ENCODE measurements at places on chromosomes 7 and 10.
A peak's percentile ranks its signal among the peaks of the same experiment; 100 is the strongest.

DNA sequence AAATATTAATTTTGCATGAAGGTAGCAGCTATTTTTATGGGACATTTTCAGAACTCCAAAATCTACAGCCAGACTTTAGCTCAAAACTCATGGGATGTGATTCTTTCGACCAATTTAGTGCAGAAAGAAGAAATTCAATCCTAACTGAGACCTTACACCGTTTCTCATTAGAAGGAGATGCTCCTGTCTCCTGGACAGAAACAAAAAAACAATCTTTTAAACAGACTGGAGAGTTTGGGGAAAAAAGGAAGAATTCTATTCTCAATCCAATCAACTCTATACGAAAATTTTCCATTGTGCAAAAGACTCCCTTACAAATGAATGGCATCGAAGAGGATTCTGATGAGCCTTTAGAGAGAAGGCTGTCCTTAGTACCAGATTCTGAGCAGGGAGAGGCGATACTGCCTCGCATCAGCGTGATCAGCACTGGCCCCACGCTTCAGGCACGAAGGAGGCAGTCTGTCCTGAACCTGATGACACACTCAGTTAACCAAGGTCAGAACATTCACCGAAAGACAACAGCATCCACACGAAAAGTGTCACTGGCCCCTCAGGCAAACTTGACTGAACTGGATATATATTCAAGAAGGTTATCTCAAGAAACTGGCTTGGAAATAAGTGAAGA is 112.3 kb downstream of the CFTR start:
- no peak for DNase-seq

DNA sequence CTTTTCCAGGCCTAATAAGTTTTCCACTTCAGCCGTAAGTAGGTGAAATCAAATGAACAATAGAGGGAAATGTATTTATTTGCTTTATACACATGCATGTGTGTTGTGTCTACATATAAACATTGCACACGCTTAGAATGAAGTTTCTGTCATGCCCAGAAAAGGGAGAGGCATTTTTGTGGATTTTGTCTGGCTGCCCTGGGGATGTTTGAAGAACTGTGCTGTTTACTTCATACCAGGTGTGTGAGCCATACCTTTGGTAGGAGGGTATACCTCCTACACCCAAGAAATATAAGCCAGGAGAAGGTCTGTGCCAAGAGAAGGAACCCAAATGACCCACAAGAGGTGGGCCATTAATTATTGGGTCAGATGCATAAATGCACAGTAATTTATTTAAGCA is 12.8 kb downstream of the GATAD1 start:
- no peak for DNase-seq

- no peak for DNase-seq
These were observed 237.3 kb downstream of the NSUN6 start for GRCh38 chr10:18414061-18414460.

DNA sequence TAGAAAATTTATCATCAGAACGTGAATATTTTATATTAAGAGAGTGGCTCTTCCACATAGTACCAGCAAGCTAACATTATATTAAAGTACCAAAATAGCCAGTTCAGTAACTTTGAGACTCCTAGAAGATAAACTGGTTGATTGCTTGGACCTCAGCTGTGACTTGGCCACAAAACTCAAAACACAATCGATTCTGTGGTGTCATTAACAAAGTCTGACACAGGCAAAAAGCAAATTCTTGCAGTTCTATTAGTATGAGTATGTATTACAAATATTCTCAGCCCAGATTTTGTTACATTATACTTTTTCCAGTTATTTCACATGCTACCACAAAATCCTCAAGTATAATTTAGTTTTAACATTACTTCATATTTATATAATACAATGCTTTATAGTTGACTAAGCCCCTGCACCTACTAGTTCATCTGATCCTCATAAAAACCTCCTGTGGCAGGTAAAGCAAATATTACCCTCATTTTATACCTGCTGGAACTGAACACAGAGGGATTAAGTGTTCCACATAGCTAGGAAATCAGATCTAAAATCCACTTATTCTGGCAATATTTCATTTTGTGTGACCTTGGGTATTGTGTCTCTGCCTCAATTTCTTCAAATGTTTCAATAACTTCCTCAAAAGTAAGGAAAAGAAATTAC is 279.9 kb upstream of the MKLN1 start:
- no peak for DNase-seq

DNA sequence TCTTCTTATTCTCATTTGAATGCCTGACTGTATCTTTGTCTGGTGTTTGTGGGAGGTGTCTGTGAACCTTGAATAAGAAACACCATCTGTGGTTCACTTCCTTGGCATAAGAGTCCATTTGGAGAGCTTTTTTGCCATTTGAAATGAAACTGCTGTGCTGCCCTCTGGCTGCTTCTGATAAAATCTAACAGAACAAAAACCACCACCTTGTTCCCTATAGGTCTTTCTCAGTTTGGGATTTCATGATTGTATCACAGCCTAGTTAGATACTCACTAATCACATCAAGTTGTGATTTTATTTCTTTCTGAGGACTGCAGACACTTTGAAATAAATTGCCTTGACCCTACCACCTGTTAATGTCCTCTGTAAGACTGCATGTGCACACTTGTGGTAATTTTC is 102.7 kb upstream of the FAM13C start:
- peak; percentile 19 for DNase-seq

- DNase-seq = peak; percentile 22
These were observed 200.6 kb downstream of the CHCHD3 start for GRCh38 chr7:132881317-132881716.

DNA sequence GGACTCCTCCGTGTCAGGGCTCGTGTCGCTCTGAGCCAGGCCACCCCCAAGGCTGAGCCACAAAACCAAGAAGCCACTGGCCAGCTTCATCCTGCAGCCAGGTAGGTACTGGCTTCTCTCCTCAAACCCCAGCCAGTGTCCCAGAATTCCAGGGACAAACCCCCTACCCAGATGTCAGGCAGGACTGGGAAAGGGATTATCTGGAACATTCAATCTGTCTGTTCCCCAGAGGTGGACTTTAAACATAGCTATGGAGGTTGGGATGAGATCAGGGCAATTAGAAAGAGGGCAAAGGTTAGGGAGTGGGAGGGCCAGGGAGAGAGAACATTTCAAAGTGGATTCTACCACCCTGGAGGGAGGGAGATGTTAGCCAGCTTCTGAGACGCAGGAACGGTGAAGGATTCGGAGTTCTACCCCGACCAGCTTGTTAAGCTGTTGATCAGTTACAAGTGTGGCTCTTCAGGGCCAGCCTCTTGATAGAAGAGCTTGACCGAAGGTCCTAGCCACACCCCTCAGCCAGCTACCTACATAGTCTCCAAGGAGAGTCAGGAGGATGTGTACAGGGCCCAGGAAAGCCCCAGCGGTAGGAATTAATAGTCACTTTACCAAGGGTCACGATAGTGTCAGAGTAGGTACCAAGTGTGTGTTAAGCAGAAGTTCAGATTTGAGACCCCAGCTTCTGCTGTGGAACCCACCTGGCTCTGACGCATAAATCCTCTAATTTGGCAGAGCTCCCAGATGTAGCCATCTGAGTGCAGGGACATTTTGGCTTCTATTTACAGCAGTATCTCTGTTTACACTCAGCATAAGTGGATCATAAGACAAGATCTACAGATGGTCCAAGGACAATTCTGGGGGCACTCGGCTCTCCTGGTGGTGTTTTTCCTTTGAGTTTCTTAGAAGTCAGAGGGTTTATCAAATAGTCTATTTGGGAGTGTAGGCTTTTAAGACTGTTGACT is at the start of gene PLA2G12B:
Gene PLA2G12B (minus strand): TSS at position 211 of the 959 bp plus-strand sequence. CDS start 121 bp downstream, at position 90.
- DNase-seq = peak; percentile 66

DNA sequence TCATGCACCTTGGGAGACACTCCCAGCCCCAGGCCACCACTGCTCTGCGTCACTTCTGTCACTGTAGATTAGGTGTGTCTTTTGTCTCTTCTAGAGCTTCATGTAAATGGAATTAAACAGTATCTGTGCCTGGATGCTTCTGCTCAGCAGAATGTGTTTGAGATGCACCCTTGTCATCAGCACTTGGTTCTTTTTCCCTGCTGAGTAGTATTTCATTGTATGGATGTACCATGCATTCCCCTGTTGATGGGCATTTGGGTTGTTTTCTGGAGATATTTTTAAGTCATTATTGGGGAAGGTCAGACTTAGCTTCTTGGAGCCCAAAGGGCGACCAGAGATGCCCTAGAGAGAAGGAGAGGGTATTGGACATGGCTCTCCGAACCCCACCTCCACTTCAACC is 124.3 kb upstream of the MACROH2A2 start:
- DNase-seq = no peak

- peak; percentile 71 for DNase-seq
These were observed at the start of gene CHN2 for GRCh38 chr7:29194594-29195427. Gene CHN2 (plus strand): TSS chr7:29194775.

DNA sequence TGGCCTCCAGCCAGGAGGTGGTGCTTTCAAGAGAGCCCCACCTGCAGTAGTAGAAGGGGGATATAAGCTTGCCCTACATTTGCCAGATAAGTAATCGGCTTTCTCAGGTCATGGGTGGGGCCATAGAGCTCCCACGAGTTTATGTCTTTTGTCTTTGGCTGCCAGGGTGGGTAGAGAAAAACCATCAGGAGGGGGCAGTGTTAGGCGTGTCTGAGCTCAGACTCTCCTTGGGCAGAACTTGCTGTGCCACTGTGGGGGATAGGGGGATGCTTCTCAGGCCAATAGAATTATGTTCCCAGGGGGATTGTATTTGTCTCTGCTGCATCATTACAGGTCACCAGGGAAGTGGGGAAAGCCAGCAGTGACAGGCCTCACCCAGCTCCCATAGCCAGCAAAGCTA is 12.3 kb upstream of the MRPS33 start:
- DNase-seq = no peak

GRCh38 chr10:129621062-129621461 is 154.0 kb downstream of the MGMT start:
- DNase-seq = no peak

DNA sequence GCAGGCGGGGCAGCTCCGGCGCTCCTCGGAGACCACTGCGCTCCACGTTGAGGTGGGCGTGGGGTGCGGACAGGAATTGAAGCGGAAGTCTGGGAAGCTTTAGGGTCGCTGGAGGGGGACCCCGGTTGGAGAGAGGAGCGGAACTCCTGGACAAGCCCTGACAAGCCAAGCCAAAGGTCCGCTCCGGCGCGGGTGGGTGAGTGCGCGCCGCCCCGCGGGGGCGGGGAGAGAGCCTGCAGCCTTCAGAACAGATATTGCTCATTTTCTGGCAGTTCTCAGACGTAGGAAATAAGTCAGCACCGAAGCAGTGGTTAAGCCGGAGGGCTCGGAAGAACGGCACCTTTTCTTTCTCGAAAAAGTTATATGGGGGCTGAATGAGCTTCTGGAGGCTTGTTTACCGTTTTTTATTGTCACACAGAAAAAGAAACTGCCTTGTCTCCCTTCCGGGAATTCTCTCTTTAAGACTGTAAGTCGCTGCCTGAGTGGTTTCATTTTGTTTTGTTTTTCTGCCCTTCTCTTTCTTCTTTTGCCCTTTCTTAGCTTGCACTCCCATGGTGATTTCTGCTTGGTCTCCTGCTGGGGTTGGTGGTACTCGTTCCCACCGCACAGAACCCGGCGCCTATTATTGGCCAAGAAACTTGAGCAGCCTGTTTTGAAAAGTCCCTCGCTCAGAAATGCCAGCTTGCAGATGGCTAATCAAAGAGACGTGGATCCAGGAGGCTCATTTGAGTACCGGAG is 732 bp downstream of the FAS start:
- peak; percentile 38 for DNase-seq

DNA sequence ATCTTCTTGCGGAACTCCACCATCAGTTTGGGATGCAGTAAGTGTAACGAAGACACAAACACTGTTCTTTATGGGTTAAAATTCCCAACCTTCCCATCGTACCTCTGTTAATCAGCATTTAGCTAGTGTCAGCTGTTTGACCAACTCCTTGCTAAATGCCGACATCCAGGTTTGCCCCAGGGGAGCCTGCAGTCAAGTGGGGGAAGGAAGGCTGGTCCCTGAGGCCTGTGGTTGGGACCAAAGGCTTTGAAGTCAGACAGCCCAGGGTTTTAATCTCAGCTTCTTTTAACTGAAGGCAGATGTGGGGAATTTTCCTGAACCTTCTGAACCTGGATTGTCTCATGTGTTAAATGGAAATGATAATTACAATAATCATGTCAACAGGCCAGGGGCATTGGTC is 443.7 kb downstream of the GLRX3 start:
- no peak for DNase-seq

DNA sequence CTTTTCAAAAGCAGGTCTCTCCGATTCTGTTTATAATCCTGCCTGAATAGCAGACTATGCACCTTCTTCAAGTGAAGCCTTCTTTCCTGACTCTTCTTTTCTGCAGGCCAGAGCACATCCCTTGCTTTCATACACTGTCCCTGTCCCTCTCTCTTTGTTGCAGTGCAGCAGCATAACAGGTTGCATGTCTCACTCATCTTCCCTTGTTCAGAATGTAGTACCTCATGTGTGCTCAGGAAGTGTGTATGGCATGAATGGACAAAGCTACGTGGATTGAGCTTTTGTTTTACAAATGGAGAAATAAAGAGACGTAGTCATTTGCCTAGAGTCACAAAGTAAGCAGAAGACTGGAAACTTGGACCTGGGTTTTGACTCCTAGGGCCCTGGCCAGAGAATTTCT is 68.0 kb downstream of the PTPRZ1 start:
- DNase-seq = no peak

GRCh38 chr10:86151613-86152012 is 215.0 kb downstream of the GRID1 start:
- DNase-seq = no peak

- no peak for DNase-seq
These were observed 54.0 kb upstream of the CACUL1 start for GRCh38 chr10:118808601-118809356.

GRCh38 chr10:110643653-110644597 is at the start of gene RBM20:
Gene RBM20 (plus strand): TSS chr10:110644336. CDS start chr10:110644455, 119 bp downstream.
- no peak for DNase-seq

- no peak for DNase-seq
These were observed 8.9 kb downstream of the NFE2L3 start for GRCh38 chr7:26160896-26161295.

DNA sequence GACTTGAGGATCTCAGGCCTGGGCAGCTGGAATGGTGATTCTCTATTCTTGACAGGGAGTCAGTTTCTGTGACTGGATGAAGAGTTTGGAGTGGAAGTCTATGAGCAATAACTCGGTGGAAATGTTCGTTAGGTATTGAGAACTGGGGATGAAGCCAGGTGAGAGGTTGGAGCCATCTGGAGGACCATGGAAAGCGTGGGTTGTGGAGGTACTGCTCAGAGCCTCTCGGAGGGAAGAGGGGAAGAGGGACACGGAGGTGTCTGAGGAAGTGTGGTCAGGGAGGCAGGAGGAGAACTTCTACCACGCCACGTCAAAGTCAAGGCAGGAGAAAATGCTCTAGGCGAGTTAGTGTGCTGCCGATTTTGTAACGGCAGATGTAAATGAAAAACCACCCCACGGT is 430.7 kb downstream of the DPP6 start:
- peak; percentile 28 for DNase-seq

- DNase-seq = no peak
These were observed 2.4 kb downstream of the MYL7 start for GRCh38 chr7:44138698-44139097.

GRCh38 chr10:90652519-90652918 is 205.3 kb downstream of the HTR7 start:
- no peak for DNase-seq

- DNase-seq = no peak
These were observed 203.9 kb upstream of the PLPP4 start for GRCh38 chr10:120253131-120253530.

- no peak for DNase-seq
These were observed 666.0 kb downstream of the SUGCT start for GRCh38 chr7:40800771-40801170.
